ENCODE measurements at places on chromosomes 5 and 9.
A peak's percentile ranks its signal among the peaks of the same experiment; 100 is the strongest.

- no peak for DNase-seq
Measured at GRCh38 chr5:175695161-175696126, 37.6 kb downstream of the HRH2 start.

- no peak for DNase-seq
Measured at GRCh38 chr9:90939351-90939750, 137.7 kb downstream of the SYK start.

DNA sequence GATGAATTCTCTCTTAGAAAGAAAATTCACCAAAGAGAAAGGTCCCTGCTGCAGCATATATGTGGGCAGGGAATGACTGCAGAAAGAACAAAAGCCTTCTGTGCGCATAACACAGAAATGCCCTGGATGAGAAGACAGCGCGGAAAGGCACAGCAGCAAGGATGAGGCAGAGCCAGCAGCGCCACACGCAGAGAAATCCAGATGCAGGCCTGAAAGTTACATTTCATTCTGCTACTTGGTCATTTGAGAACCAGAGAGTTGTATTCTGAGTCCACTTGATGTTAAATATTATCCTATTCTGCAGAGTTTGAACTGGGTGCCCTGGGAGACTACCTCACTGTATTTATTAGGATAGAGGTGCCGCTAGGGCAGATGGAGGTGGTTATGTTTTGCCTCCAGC, 68.5 kb downstream of the GLDC start:
- DNase-seq: no peak

DNA sequence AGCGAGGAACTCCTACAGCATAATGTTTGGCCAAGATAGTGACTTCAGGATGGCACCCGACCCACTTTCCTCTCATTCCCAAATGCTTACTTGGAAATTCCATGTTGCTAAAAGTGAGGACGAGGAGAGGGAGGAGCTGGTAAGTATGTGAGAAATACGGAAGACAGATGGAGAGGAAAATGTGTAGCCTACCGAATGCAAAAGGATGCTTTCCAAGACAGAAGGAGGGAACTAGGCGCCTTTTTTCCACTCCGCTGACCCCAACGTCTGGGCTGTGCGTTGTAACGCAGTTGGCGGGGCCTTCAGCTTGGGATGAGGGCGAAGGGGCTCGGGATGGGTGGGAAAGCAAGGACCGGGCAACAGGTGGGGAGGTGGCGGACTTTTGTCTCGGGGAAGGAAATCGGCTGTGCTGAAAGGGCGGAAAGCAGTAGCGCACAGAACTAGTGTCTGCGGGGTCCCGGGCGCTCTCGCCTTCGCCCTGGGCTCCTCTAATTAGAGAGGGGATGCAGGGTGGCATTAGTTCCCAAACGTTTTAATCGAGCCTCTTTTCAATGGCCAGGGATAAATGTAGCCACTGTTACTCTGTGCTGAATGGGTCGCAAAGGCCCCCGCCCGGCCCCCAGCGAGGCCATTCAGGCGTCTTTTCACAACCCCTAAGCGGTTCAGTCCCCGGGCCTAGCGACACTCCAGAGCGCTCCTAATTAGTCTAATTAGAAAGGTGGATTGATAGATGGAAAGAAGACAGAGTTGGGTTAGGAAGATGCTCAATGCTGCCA, 12.6 kb downstream of the FOXD1 start:
- no peak for DNase-seq

- DNase-seq: no peak
Measured at GRCh38 chr5:33903118-33903517, 11.3 kb upstream of the ADAMTS12 start.

DNA sequence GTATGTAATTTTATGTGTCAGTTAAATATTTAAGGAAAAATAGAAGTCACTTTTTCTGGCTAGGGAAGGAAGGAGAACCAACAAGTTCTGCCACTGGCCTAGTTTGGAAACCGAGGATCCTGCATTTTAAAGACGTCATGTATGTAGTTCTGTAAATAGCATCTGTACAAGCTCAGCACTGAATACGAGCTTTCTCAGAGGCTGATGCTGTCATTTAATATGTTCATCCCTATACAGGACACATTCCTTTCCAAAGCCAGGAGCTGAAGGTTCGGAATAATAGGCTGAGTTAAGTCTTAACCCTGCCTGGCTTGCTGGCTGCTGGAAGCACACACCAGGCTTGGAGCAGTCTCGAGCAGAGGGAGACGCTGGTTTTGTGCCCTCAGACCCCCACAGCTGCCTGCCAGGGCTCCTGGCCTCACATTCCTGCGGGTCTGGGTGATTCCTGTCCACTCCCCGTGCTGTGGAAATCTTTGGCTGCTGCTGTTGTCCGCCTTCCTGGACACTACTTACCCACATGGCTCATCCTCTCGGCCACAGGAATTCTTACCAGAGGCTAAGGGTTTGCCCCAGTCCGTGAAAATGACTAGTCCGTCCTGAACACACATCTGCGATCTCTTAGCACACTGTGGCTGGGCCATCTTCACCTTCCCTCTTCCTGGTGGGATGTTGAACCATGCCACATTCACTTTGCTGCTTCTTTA, 36.6 kb downstream of the SLC46A2 start:
- DNase-seq: no peak

DNA sequence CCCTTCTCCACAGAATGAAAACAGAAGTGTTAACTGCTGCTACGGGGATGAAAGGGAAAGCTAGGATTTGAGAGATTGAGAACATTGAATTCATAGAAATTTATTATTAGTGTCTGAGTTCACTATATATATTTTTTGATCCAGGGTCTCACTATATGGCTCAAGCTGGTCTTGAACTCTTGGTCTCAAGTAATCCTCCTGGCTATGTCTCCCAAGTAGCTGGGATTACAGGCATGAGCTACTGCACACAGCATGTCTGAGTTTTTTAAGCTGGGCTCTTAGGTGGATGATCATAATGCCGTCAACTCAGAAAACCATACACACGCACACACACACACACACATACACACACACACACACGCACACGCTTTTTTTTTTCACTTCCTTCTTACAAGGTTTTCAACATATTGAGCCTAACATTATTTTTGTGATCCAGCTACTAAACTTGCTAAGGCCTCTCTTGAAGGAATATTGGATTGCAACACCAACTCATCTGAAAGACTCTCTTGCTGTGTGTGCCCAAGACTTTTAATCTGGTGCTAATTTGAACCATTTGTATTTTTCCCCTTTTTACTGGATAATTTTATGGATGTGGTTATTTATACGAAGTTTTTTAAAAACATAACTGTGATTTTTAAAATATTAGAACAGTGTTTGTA, 1045.4 kb downstream of the DTWD2 start:
- no peak for DNase-seq

DNA sequence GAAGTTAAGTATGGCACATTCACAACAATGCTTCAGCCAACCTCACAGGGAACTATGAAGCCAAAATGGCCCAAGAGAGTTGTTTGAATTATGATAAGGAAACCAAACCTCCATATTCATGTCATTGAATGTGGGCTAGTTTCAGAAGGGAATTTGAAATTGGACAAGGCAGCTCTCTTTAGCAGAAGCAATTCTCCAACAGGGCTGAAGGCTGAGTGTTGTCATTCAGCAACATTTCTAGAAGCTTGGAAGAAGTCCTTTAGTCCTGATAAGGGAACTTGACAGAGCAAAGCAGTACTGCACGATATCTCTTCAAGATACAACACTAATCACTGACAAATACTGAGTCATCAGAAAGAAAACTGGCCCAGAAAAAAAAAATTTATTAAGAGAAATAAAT, 115.4 kb downstream of the SLC25A46 start:
- DNase-seq: no peak

GRCh38 chr5:132215329-132215728, 12.3 kb downstream of the P4HA2 start:
- no peak for DNase-seq

DNA sequence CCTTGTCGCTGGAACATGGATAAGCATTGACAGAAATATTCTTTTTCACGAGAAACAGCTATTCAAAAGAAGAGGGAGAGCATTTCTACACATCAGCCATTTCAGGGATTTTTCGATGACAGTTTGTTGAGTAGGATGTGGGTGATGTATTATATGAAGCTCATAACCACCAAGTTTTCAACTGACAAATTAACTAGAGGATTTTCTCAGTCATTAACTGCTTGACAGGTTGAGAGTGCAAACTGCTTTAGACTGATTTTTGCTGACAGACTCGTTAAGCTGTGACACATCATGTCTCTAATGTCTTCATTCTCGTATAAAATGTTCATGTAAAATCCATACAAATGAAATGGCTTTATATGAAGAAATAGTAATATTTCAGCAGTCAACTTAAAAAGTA, 354.2 kb upstream of the KCNN2 start:
- no peak for DNase-seq

GRCh38 chr5:30103452-30104202, 1089.9 kb upstream of the CDH6 start:
- peak; percentile 41 for DNase-seq

- DNase-seq: no peak
Measured at GRCh38 chr5:158809936-158810335, 289.8 kb downstream of the EBF1 start.

DNA sequence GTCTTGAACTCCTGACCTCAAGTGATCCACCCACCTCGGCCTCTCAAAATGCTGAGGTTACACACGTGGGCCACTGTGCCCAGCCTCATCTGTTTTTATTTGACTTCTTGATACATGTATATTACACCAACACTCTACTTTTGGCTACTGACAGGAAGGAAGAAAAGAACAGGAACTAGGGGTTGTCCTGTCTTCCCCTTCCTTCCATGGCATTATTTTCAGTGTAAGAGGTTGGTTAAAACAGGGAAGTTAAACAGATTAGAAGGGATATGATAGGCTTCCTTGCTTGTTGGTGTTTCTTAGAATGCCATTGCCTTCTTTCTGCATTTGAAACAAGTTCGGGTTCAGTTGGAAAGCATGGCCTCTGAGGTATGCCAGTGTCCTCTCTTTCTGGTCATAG, 312.8 kb downstream of the NDUFS4 start:
- no peak for DNase-seq

- no peak for DNase-seq
Measured at GRCh38 chr9:35350827-35351549, 138.9 kb upstream of the RUSC2 start.

- no peak for DNase-seq
Measured at GRCh38 chr9:36213387-36213786, 22.7 kb downstream of the CLTA start.

GRCh38 chr9:76658510-76659231, 105.6 kb upstream of the PCA3 start:
- peak; percentile 42 for DNase-seq

DNA sequence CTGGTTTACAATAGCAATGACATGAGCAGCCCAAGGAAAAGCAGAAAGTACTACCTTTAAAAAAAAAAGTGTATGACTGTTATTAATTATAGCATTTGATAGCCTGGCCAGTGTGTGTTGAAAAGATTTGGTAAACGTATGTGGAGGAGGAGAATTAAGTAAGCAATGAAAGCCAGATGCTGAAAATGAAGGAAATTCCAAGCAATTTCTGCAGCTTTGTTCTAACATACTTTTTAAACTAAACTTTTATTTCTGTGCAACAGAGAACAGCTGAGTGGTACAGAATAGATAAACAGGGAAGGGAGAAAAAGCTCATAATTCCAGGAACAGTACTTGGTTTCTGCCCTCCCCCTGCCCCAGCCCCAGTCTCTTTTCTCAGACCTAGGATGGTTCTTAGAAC, 252.6 kb downstream of the ADAMTSL1 start:
- DNase-seq: no peak

- DNase-seq: peak; percentile 23
Measured at GRCh38 chr9:135474915-135475314, 4.7 kb upstream of the PPP1R26 start.

DNA sequence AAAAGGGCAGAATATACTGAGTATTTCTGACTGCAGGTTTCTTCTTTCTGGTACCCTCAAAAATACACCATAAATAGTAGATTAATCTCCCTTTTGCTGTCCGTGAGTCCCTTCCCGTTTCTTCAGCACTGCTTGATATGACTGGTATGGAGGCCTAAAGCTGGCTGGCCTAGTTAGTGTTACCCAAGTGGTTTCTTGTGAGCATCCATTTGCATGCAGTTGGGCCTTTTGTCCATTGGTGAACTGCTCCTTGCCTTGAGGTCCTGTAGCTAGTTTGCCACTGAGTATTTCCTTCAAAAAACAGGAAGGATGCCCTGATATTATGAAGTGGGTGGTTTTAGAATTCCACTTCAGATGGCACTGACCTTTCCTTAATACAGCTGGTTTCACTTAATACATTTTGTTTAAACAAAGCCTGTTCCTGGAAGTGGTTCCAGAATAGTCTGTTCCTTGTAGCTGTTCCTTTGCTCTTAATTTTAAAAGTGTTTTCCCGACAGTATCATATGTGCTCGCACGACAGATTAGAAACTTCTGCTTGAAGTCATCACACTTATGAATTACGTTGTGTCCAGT, 40.0 kb upstream of the ABL1 start:
- DNase-seq: no peak

DNA sequence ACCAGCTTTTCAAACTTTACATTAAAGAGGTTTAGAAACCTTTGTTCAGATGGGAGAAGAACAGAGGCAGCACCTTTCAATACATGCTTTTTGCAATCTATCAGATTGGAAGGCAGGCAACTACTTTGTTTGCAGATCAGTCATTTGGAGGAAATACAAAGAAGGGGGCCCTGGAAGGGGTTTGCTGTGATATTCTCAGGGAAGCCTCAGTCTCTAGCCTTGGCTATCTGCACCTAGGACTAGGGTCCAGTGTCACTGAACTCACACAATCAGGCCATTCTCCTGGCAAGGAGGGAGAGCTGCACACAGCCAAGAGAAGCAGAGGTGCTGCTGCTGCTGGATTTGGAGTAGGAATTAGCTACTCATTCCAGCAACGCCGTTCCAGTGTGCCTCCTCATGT, 79.5 kb downstream of the CRB2 start:
- DNase-seq: no peak

GRCh38 chr9:75624998-75625397, 265.5 kb upstream of the PCSK5 start:
- no peak for DNase-seq

DNA sequence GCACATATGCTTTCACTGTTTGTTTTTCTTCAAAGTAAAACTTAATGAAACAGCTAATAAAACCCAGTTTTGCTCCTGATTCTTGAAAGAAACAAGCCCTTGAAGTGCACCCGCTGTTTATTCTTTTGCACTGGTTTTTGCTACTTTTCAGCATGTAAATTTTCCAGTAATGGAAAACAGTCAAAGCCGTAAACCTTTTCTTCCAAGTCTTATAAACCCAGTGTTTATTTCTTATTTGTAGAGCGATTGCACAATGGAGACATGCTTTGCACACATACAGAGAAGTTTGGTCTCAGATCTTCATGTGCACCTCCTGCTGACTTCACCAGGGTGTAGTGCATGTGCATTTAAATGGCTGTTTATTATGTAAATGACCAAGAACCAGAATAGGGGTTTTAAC, 51.8 kb downstream of the ATG10 start:
- DNase-seq: peak; percentile 97

GRCh38 chr5:1063661-1064382, 48.0 kb downstream of the SLC12A7 start:
- DNase-seq: no peak
